ENCODE measurements at places on chromosomes 6 and 20.

GRCh38 chr20:18926965-18927364 lies 113.4 kb downstream of the SCP2D1 start:
- DNase-seq, result no peak

GRCh38 chr20:63536241-63536977 lies 767 bp downstream of the PTK6 start:
- DNase-seq, result no peak

GRCh38 chr6:41996997-41997396 lies 53.3 kb upstream of the TAF8 start:
- no peak for DNase-seq

DNA sequence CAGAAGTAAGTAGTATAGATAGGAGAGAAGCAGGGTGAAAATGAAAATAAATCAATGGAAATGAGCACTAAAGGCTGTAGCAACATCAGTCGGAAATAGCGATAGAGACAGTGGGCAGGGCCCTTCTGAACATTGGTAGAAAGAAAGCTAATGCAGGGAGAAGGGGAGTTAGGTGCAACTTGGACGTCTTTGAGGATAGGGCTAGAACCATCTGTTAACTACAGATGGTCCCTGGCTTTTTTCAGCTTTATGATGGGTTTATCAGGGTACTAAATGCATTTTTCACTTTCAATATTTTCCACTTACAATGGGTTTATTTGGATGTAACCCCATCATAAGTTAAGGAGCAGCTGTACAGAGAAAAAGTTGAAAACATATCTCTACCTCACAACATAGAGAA lies 72.8 kb upstream of the CNR1 start:
- DNase-seq, result no peak

DNA sequence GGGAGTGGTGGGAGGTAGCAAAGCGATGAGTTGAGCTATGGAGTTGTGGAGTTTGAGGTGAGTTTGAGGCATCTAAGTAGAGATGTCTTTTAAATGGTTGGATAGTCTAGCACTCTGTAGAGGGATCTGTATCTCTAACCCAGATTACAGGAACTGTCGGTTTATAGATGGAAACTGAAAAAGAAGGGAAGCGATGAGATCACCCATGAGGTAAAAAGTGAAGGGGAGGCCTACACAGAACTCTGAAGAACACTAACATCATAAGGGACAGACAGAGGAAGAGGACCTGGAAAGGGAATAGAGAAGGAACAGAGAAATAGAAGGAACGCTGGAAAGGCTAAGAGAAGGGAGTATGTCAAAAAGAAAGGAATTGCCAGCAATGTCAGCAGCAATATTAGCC lies 2.5 kb downstream of the HINT3 start:
- DNase-seq, result no peak

DNA sequence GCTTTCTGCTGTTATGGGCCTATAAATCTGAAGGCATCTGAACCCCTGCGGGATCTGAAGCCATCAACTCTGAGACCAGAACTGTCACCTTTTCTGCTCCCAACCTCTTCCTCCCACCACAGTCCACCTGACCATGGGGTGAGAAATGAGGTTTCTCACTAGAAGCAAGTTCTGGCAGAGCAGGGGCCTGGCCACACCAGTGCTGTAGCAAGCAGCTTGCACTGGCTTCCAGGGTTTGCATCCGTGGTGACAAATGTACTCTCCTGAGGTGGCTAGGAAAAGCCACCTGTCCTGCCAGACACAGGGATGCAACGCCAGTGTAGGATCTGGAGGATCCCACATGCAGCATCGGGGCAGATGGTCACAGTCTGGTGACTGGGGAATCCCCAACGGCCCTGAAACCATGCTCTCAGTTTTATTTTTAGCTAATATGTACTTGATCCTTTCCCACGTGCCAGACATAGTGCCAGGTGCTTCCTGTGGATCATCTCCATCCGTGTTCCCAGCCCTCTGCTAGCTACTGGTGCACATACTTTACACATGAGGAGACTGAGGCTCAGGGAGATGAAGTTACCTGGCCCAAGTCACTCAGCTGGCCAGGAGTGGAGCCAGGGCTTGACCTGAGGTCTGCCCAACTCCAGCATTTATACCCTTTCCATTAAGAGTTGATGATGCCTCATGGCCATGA lies 122.1 kb upstream of the SPACA1 start:
- DNase-seq, result no peak

DNA sequence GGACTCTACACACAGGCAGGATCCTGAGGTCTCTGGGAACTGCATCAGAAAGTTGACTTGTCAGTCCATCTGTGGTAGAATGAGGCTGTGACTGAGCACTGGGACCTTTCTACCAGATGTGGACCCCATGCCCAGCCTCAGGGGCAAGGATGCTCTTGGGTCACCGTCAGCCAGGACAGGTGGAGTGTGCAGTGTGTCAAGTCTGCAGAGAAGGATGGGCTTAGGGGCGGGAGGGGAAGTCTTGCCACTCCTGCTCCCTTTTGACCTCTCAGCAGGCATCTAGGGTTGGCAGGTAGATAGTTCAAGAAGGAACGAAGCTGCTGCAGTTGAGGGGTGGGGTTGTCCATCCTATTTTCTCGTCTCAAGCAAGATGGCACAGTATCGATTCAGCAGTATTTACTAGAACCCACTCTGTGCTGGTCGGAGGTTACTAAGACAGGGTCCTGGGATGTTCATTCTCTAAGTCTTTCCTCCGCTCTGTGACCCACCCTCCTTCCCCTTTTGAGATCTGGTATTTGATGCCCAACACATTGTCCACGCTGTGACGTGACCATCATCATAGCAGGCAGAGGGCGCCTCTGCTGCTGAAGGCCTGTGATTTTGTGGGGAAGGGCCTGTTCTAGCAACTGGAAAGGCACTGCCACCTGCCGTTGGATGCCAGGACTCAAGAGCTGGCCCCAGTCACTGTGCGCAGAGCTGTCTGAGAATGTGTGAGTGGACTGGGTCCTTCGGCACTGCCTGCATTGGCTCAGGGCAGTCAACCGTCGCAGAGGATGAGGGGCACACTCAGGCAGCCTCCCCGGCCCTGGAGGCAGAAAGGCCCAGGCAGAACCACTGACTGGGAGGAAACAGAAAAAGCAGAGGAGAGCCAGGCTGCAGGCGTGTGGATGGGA lies 23.2 kb downstream of the RBCK1 start:
- peak; percentile 56 for DNase-seq

DNA sequence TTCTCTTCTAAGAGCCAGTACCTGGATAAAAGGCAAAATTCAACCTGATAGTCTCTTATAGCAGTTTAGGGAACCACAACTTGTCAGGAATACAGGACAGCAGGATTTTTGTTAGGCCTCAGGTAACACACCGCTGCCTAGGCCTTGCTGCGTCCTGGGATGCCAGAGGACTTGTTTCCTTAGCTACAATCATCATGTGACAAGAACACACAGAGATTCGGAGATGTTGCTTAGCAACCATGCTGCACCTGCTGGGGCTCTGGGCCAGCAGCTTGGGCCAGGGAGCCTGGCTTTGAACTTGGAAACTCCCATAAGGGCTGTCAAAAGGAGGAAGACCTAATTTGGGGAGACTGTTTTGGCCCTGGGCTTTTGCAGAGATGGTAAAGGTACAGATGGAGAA lies 36.1 kb upstream of the CHD6 start:
- DNase-seq, result no peak

Measured in hypothalamus (tissue), 51 donors.